ENCODE measurements at places on chromosomes 7 and 10. TPM values are rescaled to one million over a fixed set of nuclear protein-coding genes. Genes with fewer than 3 reads are reported as not detected.

DNA sequence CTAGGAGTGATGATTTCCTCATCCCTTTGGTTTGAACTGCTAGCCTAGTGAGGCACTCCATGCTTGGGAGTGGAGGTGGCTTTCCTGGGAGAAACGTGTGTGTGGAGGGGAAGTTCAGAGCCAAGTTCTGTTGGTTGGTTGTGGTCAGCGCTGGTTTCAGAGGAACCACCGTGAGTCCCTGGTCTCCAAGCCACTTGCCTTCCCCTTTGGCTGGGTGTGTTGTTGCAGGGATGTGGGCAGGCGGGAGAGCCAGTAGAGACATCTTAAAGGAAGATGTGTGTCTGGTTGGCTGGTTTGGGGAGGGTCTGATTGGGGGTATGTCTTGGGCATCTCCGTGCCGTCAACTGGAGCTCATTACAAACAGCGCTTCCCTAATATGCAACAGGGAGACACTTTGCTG is 130.8 kb upstream of the TCF7L2 start:
- DNase-seq = no peak

DNA sequence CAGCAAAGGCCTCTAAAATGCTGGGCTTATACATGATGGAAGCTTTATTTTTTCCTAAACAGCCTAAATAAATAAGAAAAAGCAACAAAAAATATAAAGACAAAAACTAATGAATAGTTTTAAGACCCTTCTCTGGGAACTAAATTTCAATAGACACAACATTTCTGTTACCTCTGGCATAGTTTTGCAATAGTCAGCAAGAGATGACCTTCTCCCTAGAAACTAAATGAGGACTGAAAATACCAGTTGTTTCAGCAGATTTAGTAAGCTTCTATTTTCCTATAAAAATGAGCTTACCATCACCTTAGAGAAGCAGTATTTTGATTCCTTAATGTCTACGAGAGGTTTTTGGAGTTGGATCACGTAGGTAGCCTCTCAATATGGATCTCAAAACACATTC is 471.4 kb upstream of the NRP1 start:
- no peak for DNase-seq

DNA sequence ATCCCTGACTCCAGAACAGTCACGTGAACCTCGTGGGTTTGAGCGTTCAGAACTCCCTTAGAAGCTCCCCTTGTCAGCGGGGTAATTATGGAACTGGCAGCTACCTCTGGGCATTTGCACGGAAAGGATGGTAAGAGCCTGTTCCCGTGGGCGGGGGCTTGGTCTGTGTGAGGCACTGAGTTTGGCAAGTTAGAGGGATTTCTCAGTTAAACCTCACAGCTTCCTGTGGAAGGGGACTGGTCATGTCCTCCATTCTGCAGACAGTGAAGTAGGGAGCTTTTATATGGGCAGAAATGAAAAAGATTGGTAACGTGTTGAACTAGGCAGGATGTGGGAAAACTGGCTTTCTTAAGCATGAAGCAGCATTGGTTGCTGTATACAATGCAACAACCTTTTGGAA is 16.0 kb downstream of the PALD1 start:
- DNase-seq = no peak

GRCh38 chr10:22791665-22792064 is 77.3 kb upstream of the PIP4K2A start:
- DNase-seq = no peak

- DNase-seq = no peak
Measured at GRCh38 chr10:100522107-100522801, 2.6 kb upstream of the SEC31B start.

GRCh38 chr10:46272863-46273415 is 13.9 kb upstream of the ANTXRL start:
- DNase-seq = no peak

DNA sequence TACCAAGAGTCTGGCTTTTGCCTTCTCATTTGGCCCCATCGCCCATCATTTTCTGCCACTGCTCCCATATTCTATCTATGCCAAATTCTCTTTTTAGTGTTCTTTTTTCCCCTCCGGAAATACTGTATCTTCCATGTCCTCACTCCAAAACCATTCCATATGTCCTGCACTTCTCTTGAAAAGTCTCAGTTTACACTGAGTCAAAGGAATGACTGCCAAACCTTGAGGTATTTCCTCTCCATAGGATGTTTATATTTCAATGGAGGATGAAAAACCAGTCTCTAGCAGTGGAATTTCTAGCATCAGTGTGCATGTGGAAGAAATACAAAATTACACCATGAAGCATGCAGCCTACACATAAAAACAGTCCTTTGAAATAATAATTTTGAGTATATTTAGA is 121.4 kb upstream of the PHYHIPL start:
- DNase-seq = no peak

DNA sequence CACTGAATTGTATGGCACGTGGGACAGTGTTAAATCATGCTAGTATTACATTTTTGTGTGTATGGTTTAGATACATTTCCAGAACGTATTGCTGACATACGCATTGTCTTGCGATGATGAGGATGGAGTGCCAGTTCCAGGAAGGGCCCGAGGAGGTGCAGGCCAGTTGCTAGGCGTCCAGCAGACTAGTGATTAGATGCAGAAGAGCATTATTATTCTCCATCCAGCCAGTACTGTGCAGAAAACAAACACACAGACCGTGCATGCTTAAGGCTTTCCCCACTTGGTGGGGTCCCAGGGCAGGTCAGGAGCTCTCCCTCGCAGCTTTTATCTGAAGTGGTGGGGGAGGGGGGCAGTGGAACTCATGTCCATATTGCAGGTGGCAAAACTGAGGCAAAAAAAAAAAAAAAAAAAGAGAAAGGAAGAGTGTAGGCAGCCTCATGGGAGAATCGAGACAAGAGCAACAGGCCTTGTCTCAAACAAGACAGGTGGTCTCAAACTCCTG is 189.2 kb downstream of the CAMK1D start:
- no peak for DNase-seq

DNA sequence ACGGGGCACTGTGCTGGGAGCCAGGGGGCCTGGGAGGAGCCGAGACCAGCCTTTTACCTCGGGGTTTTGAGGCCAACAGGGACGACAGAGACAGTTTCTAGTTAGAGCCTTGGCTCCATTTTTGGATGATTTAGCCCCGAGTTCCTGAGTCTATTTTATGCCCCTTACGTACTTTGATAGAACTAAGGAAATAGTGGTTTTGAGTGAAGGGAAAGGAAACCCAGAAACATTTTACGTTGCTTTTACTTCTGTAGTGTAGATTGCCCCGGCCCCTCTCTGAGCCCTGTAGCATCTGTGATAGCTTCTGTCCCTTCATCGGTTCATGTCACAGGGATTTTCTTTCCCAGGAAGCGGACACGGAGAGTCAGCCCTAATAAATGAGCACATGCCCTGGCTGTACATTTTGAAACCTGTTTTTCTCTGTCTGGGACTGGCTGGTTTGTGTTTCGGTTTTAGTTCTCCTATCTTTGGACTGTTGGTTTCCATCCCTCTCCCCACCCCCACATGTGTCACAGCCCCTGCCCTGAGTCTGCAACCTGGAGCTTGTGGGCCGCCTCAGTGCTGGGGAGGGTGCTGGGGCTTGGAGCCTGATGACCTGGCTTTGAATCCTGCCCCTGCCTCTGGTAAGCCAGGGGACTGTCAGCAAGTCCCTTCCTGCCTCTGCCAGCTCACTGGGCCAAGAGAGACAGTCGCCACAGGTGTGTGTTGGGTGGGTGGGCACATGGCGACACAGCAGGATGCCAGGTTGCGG is 6.9 kb upstream of the ORAI2 start:
- no peak for DNase-seq

DNA sequence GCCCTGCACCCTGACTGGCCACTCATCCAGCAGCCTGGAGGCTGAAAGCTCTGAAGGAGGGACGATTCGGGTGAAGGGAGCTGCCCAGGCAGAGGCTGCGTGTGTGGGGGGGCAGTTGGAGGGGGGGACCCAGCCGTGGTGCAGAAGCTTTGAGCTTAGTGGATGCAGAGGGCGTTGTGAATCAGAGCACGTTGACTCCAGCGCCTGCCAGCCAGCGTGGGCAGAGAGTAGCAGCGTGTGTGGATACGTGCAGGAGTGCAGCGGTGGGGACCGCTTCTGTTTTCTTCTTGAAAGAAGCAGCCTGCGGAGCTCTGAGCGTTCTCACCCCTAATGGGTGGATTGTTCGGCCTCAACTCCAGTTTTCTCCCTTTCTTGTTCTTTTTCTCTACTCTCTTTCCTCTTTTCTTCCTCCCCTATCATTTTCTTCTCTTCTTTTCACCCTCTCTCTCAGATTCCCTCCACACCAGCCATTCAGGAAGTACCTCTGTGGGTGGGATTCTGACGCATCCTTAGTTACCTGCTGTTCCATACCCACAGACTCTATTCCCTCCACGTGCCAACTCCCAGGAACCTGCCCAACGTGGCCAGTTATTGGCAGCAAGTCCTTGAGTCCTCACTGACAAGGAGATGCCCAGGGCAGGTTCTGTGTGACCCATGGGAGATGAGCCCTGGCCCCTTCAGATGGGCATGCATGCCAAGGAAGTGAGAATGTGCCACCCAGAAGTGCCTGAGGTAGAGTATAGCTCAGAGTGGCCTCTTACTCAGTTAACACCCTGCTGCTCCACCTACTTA is 47.4 kb downstream of the SORCS3 start:
- DNase-seq = no peak

GRCh38 chr7:1700536-1701333 is 30.7 kb downstream of the ELFN1 start:
- no peak for DNase-seq

DNA sequence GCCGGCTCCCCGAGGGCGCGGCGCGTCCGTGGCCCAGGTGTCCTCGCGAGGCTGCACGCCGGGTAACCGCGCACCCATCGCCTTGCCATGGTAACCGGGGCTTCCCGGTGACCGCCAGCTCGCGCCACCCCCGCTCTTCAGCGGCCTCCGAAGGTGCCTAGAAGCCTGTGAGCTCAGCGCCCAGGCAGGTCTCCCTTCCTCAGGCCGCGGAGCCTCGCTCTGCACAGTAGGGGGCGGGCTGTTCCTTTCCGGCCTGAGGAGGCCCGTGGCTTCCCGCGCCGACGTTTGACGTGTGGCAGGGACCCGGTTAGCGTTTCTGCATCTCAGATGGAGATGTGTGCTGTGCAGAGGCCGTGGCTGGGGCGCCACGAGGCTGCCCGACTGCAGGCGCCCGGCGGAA is 117.1 kb downstream of the DYNC2I1 start:
- DNase-seq = no peak

- peak; percentile 97 for DNase-seq
Measured at GRCh38 chr7:74656837-74657691, 454 bp upstream of the GTF2I start.

DNA sequence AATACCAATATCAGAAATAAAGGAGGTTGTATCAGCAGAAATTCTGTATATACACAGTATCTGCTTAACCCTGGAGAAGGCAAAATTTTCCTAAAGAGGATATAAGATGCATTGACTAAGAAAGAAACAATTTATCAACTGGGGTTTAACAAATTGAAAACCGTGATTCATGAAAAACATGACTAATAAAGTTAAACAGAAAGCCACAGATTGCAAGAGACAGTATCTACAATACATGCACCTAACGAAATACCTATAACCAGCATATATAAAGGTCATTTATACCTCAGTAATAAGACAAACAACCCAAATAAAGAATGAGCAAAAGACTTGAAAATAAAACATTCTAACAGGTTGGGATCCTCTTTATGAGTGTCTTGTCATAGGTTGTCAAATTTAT is 101.8 kb downstream of the IQUB start:
- no peak for DNase-seq

The GRM8 gene
- polyA plus RNA-seq = 4.5 TPM

The SCIN gene
- polyA plus RNA-seq = 0.05 TPM

The CLRN3 gene
- polyA plus RNA-seq = 16.9 TPM

The GPR26 gene
- polyA plus RNA-seq = not detected

The CEP55 gene
- polyA plus RNA-seq = 0.82 TPM

The C10orf105 gene
- polyA plus RNA-seq = not detected

The ZNF655 gene
- 15.9 TPM for polyA plus RNA-seq

The DYNC1I1 gene
- 0.49 TPM for polyA plus RNA-seq

The USP6NL gene
- 3.8 TPM for polyA plus RNA-seq

All from liver (tissue), 10 donors.